ENCODE measurements at places on chromosomes 13 and 19. TPM values are rescaled to one million over a fixed set of nuclear protein-coding genes. Genes with fewer than 3 reads are reported as not detected.

GRCh38 chr13:113187263-113187669 lies 21.2 kb downstream of the PCID2 start:
- DNase-seq = peak; percentile 50

DNA sequence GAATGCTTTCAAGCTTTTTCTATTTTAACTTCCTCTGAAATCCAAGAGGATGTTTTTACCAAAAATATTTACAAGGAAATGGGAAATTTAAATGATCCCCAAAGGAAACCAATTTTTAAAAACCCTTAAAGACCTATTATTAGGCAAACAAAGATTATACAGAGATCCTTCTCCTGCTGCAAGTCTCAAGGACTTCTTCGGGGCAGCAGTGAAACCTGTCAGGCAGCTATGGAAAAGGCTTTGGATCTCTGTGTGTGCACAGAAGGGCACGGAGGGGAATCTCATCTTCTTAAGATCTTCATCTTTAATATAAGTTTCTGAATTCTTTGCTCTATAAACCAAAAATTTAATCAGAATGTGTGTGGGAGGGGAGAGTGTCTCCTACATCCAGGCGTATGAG lies 36.0 kb upstream of the CLDN10 start:
- no peak for DNase-seq

DNA sequence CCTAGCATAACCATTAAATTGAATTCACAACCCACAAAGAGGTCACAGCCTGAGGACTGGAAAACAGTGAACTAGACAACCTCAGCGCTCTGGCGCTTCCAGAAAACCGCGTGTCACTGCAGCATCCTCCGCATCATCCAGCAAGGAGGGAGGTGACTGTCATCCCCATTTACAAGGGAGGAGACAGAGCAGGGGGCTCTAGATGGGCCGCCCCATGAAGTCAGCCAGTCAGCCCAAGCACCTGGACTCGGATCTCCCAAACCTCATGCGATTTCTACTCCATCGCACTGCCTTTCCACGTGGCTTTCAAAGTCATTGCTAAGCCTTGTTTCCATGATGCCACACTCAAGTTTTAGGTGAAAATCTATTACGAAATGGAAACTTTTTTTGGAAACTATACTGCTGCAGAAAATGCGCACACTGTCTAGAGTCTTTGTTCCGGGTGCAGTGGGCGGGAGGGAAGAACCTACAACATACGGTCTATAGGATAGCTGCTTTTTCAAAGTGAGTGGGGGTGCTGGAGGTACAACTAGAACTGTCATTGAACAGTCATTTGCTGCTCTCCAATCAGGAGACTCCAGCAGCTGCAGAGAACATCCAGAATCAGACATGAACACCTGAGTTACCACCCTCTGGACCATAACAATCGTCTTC lies 2.8 kb downstream of the AP3D1 start:
- no peak for DNase-seq

Gene SHKBP1
- 37.0 TPM for total RNA-seq

GRCh38 chr13:73607489-73608156 lies 526.6 kb downstream of the KLF12 start:
- no peak for DNase-seq

Gene BCKDHA
- 47.0 TPM for total RNA-seq

- no peak for DNase-seq
Measured at GRCh38 chr19:58570770-58571574, 2.2 kb downstream of the MZF1 start.

Gene ZNF829
- 1.7 TPM for total RNA-seq

DNA sequence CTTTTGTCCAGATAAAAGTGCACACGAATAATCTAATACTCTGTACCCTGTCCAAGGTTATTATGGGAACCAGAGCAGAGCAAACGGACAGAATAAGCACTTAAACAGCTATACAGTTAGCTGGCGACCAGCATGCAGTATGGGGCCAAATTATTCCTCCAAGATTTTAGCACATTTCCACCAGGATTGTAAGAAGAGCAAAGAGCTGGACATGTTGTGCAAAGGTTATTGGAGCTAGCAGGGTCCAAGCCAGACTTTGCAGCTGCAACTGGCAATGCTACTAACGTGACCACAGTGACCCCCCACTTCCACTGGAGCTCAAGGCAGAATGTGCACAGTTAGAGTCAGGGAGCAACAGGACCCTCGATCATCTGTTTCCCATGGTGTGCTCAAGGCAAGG lies 89.9 kb downstream of the COL4A1 start:
- DNase-seq = no peak

DNA sequence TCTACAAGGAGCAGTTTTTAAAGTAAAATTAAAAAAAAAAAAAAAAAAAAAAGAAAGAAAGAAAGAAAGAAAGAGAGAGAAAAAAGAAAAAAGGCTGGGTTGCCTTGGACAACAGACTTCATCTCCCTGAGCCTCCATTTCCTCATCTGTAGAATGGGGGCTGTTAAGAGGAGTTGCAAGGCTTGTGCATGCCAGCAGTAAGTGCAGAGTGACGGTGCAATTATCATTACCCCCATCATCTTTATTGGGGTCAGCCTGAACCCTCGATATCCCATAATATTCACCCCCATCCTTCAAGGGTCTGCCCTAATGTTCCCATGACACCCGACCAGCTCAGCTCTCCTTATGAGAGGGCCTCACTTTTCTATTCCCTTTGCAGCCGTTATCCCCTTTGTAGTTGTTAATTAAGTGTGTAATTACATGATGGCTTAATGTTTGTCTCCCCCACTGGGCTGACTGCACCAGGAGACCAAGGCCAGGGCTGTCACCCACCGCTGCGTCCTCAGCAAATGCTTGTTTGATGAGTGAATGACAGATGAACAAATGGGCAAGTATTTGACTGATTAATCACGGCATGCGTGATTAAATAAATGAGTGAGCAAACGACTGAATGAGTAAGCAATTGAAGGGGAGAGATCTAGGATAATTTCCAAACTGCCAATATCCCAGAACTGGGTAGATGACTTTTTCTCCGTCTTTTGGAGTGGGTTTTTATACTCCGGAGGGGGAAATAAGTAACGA lies 10.1 kb downstream of the FOSB start:
- no peak for DNase-seq
